ENCODE measurements at places on chromosomes 3 and 15. TPM values are rescaled to one million over a fixed set of nuclear protein-coding genes. Genes with fewer than 3 reads are reported as not detected.

- peak overlapping the region; percentile 67 for H3K4me3 ChIP-seq
- peaks cover 74% of the 10 kb centered on the region for H3K4me1 ChIP-seq
- H3K36me3 ChIP-seq = peaks cover 5% of the 10 kb centered on the region
- H3K27me3 ChIP-seq = no peaks in the 10 kb centered on the region
- peak; percentile 77 for DNase-seq
Measured at GRCh38 chr3:187994221-187995042, 159.5 kb upstream of the LPP start.

DNA sequence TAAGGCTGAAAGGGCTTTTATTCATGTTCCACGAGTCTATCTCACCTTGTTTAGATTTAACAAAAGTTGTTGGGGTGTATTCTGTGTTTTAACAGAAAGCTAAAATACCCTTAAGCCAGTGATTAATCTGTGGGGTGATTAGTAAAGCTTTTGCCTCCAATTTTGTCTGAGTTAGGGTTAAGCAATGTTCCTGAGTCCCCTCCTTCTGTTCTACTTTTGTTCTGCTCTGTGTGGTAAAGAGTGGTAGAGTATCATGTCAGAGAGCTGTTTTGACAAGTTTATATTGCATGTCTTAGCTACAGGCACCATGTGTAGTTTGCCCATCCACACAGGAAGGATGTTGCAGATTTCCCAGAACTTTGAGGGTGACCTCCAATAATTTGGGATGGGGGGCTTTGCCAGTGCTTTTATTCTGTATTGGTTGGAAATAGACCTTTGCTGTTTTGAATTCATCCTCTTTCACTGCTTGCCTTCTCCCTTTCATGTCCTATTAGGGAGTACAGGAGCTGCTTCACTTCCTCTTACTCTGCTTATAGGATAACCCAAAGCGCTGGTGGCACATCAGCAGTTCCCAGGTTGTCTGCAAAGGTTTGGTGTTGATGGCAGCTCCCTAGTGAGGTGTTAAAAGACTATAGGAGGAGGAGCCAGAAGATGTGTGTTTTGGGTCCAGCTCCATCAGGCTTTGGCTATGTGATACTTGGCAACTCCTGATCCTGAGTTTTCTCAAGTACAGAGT lies 7.4 kb downstream of the PDE8A start:
- peaks cover 77% of the 10 kb centered on the region for H3K4me1 ChIP-seq
- no peak for DNase-seq
- no peaks in the 10 kb centered on the region for H3K36me3 ChIP-seq

CISH gene
- total RNA-seq = 1.5 TPM

- H3K36me3 ChIP-seq = no peaks in the 10 kb centered on the region
- H3K27ac ChIP-seq = no peak overlapping the region
- H3K4me3 ChIP-seq = no peak overlapping the region
- no peak for DNase-seq
- no peaks in the 10 kb centered on the region for H3K27me3 ChIP-seq
Measured at GRCh38 chr3:31448035-31448881, 84.5 kb upstream of the STT3B start.
